Activated CD4-positive, CD25-positive, alpha-beta regulatory T cell treated with anti-CD3 and anti-CD28 coated beads, Interleukin-2, amount 50 U/mL, for 24 hours (primary cell): ENCODE measurements at places on chromosomes 1 and 21.

- no peak for ATAC-seq
Observed at GRCh38 chr1:208139434-208140045, 104.6 kb downstream of the PLXNA2 start.

DNA sequence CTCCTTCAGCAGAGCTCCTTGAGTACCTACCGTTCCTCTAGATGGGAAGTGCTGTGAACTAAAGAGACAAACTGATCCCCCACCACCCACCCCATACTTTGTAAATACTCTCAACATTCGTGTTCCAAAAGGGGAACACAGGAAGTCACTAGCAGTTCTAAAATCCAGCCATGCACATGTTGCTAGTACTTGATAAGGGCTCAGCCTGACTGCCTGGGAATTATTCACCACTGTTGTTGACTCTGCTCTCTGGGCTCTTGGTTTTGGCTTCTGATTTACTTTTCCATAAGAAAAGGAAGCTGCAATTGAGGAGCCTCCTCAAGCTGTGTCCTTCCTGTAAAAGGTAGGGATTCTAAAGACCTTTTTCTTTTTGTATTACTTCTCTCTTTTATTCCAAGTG, 67.5 kb downstream of the IVNS1ABP start:
- no peak for ATAC-seq

GRCh38 chr21:34280389-34280795, 83.4 kb upstream of the KCNE2 start:
- no peak for ATAC-seq

- no peak for ATAC-seq
Observed at GRCh38 chr1:226135059-226135651, 51.4 kb downstream of the ACBD3 start.

DNA sequence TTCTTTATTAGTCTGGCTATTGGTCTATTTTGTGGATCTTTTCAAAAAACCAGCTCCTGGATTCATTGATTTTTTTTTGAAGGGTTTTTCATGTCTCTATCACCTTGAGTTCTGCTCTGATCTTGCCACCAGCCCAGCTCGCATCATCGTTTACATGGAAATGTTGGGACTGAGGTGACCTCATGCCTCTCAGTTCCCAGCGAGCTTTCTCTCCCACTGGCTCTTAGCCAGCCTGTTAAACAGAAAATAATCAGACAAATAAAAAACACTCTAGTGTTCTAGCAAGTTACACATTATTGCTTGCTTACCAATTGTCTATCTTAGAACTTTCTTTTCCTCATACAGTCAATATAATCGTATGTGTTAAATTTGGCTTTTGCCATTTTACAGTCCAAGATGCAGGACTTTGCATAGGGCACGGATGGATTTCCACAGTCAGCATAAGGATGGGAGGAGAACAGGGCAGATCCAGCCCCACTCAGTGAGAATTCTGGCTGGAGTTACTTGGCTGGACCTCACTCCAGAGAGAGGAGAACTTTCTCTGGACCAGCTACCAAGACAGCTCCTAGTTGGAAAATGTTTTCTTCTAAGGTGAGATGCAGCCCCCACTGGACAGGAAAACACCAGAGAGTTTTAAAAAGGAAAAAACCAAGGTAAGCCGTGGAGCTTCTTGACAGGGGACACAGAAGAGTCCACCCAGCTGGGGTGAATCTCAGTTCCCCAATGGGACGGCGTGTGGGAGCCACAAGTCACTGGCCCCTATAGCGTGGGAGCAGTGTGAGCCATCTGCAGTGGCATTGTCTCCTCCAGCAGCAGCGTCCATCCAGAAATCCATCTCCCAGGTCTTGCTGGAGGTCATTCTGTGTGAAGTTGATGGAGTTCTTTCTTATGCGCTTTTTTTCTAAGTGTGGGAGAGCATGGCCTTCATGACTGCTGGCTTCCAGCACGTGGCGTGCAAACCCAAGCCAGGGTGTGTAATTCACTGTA, 17.6 kb downstream of the PGBD2 start:
- ATAC-seq, result no peak

DNA sequence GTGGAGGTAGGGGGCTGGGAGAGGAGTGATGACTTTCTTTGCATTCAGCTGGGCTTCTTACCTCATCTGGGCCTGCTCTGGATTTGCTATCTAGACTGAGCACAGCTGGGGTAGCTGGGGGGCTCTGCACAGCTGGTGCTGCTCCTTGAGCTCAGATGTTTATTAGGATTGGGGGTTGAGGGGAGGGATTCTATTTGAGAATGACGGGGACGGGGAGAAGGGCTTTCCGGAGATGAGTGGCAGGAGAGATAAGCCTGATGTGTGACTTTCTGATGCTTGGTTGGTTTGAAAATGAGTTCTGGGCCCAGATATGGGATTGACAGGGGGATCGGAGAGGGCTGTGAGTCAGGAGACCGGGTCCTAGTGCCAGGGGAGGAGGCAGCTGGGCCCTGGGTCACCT, 146.1 kb upstream of the CSF3R start:
- no peak for ATAC-seq

DNA sequence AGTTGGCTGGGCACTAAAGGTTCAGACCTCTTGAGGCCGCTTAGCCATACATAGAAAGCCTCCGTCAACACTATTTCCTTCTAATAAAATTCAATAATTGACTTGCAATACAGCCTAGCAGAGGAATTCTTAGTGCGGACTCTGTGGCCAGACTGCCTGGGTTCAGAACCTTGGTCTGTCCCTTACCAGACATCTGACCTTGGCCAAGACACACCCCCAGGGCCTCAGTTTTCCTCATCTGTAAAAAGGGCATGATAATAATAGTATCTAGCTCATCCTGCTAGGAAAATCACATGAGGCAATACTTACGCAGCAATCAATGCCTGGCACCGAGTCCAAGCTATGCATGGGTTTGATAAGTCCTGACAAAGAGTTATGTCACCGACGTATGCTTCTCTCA, 148.2 kb upstream of the SOD1 start:
- ATAC-seq, result no peak

GRCh38 chr21:25421321-25422028, 185.8 kb downstream of the MRPL39 start:
- ATAC-seq, result peak; percentile 91

- no peak for ATAC-seq
Observed at GRCh38 chr1:178024504-178024903, 54.6 kb upstream of the SEC16B start.

DNA sequence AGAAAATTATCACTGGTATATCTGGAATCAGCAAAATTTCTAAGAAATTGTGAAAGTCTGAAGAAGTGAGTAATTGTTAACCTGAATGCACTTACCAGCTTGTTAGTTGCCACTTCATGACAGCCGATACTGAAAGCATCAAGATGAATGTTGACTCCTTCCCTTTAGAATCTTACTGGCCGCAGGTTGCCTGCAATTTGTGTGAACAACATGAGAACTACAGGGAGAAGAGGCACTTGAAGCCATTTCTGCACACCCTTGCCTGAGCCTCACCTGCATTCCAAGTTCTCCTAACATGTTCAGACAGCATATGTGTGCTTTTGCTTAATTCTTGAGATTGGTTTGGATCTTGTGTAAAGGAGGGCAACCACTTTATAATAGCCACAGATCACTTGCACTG, 59.2 kb upstream of the SSX2IP start:
- peak; percentile 47 for ATAC-seq

GRCh38 chr1:223135176-223135942, 7.7 kb downstream of the TLR5 start:
- ATAC-seq, result no peak

GRCh38 chr1:29762635-29763034, 526.3 kb downstream of the PTPRU start:
- no peak for ATAC-seq

DNA sequence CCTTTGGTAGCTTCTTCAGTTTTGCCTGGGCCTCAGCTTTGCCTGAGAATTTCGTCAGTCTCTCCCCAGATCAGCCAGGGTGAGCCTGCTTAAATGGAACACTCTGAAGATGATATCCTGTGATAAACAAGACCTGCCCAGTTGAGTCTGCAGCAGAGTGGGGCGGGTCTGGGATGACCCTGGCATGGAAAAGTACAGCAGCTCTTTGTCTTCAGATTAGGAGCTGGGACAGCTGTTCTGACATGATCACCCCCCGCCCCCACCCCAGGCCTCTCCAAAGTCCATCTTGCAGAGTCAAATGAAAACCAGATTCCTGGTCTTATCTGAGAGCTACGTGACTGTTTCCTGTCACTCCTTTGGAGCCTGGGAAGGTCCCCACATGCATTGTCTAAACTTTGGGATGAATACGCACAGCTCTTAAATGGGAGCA, 2.2 kb upstream of the TMEM51 start:
- ATAC-seq, result no peak

- ATAC-seq, result no peak
Observed at GRCh38 chr1:47578721-47579419, 141.0 kb downstream of the FOXD2 start.

DNA sequence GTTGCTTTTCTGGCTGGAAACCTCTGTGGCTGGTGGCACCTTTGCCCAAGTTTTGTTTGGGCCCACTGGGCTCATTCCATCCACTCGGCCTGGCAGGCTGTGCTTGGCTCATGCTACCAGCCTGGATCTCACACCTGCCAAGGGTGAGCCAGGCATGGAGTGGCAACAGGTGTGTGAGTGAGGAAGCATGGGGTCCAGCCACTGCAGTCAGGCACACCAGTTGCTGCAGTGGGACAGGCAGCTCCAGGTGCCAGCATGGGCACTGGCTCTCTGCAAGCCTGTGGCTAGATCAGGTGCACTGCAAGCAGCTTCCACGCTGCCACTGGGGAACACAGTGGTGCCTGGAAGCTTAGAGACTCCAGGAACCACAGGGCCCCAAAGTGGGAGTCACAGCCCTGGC, 57.0 kb downstream of the NUP210L start:
- ATAC-seq, result no peak

DNA sequence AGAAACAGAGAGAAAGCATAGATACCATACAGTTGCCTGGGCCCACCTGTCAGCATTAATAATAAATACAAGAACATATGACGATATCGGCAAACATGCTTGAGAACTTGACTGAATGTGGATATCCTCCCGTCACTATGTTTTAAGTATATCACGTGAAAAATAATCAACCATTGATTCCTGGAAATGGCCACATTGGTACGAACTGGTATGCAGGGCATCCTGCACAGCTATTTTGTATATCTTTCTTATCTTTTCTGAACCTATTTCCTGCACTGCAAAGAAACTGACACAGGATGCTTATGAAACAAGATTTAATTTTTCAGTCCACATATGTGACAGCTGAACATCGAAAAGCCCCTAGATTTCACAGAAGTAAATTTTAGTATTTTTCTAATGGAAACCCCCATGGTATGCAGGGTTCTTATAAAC, 22.8 kb upstream of the RGS1 start:
- ATAC-seq, result peak; percentile 50

GRCh38 chr1:19455353-19455752, 30.0 kb downstream of the CAPZB start:
- ATAC-seq, result no peak

- no peak for ATAC-seq
Observed at GRCh38 chr1:1540818-1541628, 599 bp upstream of the TMEM240 start.

GRCh38 chr1:220370041-220370700, 97.9 kb upstream of the RAB3GAP2 start:
- no peak for ATAC-seq

- peak; percentile 98 for ATAC-seq
Observed at GRCh38 chr1:109201123-109201703, 12.5 kb upstream of the SARS1 start.

- ATAC-seq, result no peak
Observed at GRCh38 chr1:62682531-62682930, 5.7 kb downstream of the DOCK7 start.

DNA sequence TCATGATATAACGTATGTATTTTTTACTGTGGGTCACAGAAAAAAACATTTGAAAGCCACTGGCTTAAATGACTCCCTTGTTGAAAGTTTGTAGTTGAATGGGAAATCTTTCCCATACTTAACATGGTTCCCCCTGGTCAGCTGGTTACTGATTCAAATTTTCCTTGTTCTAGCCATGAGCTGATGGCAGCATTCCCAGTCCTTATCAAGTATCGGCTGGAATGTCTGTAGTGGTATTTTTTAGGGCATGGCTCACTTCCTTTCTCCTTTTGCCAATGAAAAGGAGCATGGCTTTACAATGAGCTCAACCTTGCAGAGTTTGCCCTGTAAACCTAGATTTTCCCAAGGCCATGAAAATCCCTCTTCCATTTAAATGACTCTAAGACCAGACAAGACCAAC, 55.7 kb downstream of the GIPC2 start:
- ATAC-seq, result no peak

- no peak for ATAC-seq
Observed at GRCh38 chr21:27643326-27643725, 676.4 kb upstream of the ADAMTS5 start.

- ATAC-seq, result no peak
Observed at GRCh38 chr1:39102537-39103327, 76.6 kb downstream of the NDUFS5 start.

GRCh38 chr21:40769231-40769630, 77.7 kb downstream of the DSCAM start:
- ATAC-seq, result no peak

- no peak for ATAC-seq
Observed at GRCh38 chr1:115722221-115722620, 46.3 kb downstream of the CASQ2 start.

DNA sequence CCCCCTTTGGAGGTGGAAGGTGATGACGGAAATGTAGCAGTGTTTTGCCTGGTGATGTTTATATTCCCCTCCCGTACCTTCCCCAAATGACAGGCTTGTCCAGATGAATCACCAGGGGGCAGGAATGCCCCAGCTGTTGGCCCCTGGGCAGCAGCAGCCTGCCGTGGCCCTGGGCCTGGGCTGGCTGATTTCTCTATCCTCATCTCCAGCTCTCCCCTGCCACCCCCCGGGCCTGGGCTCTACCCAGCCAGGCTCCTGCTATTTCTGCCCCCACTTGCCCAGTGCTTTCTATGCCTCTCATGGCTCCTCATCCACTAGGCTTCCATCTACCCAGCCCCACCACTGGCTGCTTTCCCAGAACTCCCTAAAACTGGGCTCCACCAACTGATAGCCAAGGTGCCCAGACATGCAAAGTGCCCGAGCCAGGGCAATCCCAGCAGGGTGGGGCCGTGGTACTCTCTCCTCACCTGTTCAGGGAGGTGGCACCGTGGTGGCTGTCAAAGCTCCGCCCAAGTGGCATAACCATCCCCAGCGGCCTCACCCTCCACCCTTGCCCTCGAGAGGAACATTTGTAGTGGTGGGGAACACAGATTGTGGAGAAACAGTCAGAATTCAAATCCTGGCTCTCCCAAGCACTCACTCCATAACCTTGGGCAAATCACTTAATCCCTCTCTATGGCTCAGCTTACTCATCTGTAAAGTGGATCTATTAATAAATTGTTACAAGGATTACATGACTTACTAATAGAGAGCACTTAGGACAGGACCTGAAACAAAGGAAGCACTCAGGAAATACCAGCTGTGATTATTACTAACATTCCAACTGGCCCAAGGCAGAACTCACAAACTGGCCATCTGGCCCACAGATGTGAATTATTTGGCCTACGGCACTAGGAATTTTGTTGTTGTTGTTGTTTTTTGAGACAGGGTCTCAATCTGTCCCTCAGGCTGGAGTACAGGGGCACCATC, 12.8 kb upstream of the ECE1 start:
- no peak for ATAC-seq
